ENCODE measurements at places on chromosomes 12 and 14. TPM values are rescaled to one million over a fixed set of nuclear protein-coding genes. Genes with fewer than 3 reads are reported as not detected.

- no peak for DNase-seq
Measured at GRCh38 chr12:102095677-102096263, 24.1 kb downstream of the NUP37 start.

DNA sequence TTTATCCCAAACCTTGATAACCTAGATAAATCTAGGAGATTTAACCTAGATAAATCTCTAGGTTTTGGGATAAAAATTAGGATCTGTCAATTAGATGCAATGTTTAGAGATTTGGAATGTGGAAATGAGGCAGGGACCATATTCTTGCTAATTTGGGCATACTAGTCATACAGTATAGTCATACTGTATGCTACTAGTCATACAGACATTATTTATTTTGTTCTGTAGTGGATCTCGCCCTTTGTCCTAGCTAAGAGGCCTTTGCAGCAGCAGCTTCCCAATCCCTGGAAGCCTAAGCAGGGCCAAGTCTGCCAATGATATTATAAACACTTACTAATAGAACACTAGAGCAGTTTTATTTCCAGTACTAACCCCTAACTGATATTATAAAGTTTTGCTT is 136.4 kb downstream of the CEP128 start:
- no peak for DNase-seq

DNA sequence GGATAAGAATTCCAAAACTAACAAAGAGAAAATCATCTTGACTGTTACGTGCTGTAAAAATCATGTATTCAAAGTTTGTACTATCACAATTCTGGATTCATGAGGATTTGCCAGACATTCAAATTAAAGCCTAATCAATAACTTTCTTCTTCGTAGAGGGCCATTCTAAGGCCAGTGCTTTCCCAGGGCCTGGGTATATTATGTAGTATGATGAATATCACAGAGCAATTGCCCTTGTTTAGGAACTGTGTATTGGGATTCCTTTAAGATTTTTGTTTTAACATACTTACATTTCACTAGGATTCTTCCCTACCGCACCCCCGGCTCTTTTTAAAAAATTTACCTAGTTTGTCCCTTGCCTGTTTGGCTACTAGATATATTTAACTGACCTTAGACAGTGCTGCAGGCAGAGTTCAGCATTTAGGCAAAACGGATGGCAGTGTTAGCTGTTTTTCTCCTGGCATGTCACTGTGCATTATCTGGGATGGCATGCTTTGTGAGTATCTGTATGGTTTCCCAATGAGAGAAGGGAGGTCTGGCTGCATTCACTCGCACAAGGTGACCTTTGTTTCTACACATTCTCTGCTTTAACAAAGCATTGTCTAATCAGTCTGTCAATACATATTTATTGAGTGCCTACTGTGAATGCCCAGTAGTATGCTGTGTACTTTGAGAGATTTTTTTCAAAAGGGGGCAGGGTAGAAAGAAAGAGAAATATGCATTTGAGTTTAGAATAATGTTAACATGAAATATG is 63.3 kb downstream of the ERC1 start:
- no peak for DNase-seq

GRCh38 chr12:58959639-58960300 is 39.5 kb upstream of the LRIG3 start:
- DNase-seq, result no peak

DNA sequence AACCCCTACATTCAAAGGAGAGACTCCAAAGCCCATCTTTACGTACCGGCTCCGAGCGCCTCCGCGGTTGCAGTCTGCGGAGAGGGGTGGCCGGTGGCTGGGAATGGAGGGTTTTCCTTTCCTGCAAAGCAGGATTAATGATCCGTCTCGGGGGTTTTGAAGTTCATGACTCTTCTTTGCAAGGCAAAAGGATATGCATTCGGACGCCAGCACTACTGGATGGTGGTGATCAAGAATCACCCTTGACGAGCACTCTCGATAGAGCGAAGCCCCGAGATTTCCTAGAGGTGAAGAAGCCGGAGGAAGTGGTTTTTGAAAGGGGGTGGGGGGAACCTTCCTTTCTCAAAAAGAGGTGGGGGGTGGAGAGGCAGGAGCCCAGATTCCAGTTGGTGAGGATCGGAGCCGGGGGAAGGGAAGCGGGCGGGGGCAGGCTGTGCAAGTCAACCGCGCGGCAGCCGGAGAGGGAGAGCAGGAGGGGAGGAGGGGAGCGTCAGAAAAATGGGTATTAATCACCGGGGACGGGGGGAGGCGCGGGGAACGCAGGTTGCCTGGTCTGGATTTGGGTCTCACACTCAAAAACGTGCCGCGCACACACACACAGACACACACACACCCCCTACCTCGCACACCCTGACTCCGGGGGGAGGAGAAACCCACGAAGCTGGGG is at the start of gene GRIN2B:
Gene GRIN2B, minus strand, starts transcription at position 307 of the 667 bp plus-strand sequence. CDS start 115,394 bp downstream, outside the sequence.
- DNase-seq, result peak; percentile 13

GRCh38 chr12:23238957-23239356 is 614.0 kb downstream of the ETNK1 start:
- no peak for DNase-seq

GRCh38 chr12:128387811-128388422 is 120.9 kb downstream of the TMEM132C start:
- DNase-seq, result no peak

- no peak for DNase-seq
Measured at GRCh38 chr12:48187916-48188695, 4.7 kb downstream of the CCDC184 start.

DNA sequence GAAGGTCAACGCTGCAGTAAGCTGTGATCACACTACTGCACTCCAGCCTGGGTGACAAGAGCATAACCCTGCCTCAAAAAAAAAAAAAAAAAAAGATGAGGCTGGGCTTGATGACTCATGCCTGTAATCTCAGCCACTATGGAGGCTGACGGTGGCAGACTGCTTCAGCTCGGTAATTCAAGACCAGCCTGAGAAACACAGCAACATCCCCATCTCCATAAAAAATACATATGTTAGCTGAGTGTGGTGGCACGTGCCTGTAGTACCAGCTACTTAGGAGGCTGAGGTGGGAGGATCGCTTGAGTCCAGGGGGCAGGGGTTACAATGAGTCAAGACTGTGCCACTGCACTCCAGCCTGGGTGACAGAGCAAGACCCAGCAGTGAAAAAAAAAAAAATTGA is 50.4 kb downstream of the GXYLT1 start:
- no peak for DNase-seq

DNA sequence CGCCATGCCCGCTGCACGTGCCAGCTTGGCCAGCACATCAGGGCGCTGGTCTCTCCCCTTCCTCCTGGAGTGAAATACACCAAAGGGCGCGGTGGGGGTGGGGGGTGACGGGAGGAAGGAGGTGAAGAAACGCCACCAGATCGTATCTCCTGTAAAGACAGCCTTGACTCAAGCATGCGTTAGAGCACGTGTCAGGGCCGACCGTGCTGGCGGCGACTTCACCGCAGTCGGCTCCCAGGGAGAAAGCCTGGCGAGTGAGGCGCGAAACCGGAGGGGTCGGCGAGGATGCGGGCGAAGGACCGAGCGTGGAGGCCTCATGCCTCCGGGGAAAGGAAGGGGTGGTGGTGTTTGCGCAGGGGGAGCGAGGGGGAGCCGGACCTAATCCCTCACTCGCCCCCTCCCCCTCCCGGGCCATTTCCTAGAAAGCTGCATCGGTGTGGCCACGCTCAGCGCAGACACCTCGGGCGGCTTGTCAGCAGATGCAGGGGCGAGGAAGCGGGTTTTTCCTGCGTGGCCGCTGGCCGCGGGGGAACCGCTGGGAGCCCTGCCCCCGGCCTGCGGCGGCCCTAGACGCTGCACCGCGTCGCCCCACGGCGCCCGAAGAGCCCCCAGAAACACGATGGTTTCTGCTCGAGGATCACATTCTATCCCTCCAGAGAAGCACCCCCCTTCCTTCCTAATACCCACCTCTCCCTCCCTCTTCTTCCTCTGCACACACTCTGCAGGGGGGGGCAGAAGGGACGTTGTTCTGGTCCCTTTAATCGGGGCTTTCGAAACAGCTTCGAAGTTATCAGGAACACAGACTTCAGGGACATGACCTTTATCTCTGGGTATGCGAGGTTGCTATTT is 914 bp upstream of the CCND2 start:
- DNase-seq, result no peak

The KCNH3 gene
- 0.12 TPM for total RNA-seq

The VDR gene
- total RNA-seq, result 4.7 TPM

The KRT82 gene
- total RNA-seq, result not detected

The CLEC4C gene
- not detected for total RNA-seq

The NANOG gene
- not detected for total RNA-seq

All from epithelial cell of proximal tubule (primary cell).